ENCODE measurements at places on chromosomes 11 and 22. TPM values are rescaled to one million over a fixed set of nuclear protein-coding genes. Genes with fewer than 3 reads are reported as not detected.

- no peak for DNase-seq
Observed at GRCh38 chr11:11581481-11581880, 40.3 kb downstream of the GALNT18 start.

GRCh38 chr22:19961201-19961580 lies 19.6 kb upstream of the TXNRD2 start:
- DNase-seq, result no peak

DNA sequence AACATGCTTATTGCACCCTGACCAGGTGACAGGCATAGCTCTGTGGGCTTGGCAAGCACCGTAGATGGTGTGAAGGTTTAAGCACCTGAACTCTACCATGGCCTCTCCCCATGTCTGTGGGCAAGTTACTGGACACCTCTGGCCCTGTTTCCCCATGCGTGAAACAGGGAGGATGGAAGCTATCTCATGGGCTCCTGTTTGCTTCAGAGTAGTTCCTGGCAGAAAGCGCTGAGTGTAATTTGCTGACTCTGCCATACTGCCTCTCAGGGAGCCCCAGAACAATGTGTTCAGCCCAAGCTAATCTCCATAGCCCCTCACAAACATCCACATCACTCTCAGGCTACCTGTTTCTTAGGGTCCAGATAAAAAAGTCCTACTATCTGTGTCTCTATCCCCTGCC lies 2.4 kb downstream of the CBX6 start:
- no peak for DNase-seq

DNA sequence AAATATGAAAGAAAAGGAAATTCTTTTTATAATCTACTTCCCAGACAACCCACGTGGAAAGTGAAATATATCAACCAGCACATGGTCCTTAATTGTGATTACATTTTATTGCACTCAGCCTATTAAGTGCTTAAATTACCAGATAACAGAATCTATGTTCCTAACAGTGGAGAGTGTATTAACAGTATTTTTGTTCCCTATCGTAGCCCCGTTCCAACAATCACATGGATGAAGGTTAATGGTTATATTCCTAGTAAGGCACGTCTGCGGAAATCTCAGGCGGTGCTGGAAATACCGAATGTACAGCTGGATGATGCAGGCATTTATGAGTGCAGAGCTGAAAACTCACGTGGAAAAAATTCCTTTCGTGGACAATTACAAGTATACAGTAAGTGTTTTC lies 626.1 kb upstream of the ARHGAP42 start:
- DNase-seq, result no peak

The TRIM22 gene
- total RNA-seq, result 388 TPM

The EPS8L2 gene
- 13.9 TPM for total RNA-seq

The KDM4D gene
- 0.44 TPM for total RNA-seq

The SH3BP1 gene
- total RNA-seq, result 44.0 TPM

Data from B cell (primary cell).